Heart right ventricle (tissue), 16 donors: ENCODE measurements at places on chromosomes 12 and 14.

GRCh38 chr12:3319723-3320492 lies 171.1 kb upstream of the PRMT8 start:
- no peak for DNase-seq

GRCh38 chr12:121894633-121895032 lies 6.0 kb downstream of the PSMD9 start:
- DNase-seq: no peak

GRCh38 chr12:19338405-19338804 lies 100.9 kb upstream of the AEBP2 start:
- DNase-seq: no peak

DNA sequence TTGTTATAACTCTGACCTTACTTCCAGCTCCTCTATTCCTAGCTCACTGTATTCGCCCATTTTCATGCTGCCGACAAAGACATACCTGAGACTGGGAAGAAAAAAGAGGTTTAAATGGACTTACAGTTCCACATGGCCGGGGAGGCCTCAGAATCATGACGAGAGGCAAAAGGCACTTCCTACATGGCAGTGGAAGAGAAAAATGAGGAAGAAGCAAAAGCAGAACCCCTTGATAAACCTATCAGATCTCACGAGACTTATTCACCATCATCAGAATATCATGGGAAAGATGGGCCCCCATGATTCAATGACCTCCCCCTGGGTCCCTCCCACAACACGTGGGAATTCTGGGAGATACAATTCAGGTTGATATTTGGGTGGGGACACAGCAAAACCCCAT lies 14.5 kb upstream of the PHC1 start:
- no peak for DNase-seq

DNA sequence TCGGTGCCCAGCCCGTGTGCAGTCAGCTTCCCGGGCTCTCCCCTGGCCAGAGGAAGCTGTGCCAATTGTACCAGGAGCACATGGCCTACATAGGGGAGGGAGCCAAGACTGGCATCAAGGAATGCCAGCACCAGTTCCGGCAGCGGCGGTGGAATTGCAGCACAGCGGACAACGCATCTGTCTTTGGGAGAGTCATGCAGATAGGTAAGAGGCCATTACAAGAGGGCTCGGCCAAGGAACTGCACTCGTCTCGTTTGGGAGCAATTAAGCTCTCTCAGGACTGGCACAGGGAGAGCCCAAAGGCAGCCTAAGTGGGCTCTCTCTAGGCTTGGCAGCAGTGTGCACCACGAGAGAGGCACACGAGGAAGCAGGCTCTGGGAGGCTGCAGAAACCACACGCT lies 3.7 kb downstream of the WNT5B start:
- DNase-seq: peak; percentile 31

DNA sequence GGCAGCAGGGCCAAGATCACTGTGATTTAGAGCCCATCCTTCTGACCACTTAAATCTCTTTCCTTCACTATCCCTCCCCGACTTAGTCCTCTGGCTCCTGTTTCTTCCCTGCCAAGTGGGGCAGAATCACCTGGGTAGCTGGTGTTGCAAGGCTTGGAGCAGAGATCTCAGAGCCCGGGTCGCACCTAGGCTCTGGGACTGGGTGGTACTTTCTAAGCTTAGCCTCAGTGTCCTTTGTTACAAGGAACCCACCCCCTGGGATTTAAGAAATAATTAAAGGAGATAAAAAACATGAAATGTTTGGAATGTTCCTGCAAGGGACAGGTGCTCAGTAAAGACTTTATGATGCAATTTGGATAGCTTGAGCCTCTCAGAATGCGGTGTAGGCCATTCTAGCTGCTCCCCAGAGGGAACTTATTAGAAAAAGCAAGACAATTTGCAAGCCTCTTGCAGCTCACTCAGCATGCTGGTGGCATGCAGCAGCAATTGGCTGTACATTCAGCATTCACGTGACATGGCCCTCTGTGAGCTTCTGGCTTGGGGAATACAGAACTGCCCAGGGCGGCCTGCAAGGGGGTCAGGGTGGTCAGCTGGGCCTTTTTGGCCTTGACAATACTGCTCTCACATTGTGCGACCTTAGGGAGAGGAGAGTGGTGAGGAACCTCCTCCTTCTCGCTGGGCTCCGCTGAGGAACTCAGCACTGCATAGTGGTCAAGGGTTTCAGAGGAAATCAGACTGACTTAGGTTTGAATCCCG lies 16.8 kb downstream of the C14orf132 start:
- no peak for DNase-seq

- DNase-seq: no peak
Measured at GRCh38 chr12:45669093-45669492, 60.4 kb upstream of the ARID2 start.

- no peak for DNase-seq
Measured at GRCh38 chr12:76611533-76611932, 52.0 kb upstream of the OSBPL8 start.
